HT1080 (cell line): ENCODE measurements at places on chromosomes 2 and 18.

DNA sequence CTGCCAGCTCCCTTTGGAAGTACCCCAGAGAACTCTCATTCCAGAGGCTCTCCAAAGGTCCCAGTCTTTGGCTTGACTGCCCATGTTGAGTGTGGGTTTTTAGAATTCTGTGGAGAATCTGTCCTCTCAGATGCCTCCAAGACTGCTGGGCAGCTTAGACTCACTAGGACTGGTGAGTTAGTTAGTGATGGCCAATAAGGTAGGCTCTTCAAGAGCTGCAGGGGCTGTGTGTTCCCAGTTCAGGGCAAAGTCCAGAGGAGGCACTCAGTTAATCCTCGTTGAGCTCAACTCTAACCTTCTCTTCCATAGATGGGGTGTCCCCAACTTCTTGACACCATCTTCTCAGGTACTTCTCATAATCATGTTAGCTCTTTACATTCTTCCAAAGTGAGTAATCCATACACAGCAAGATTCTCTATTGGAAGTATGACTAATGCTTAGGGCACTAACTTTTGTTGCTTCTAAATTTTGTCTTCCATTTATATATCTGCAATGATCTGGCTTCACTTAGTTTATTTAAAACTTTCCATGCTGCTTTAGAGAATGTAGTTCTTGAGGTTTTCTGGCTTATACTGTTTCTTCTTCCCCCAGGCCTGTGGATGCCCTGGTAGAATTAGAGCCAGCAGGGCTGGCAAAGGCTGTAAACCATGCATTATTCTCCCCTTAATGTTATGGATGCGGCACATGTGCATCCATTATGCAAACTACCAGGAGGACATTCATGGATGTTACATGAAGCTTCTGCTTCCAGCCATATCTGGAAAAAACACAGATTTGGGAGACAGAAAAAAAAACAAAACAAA is 88.9 kb downstream of the POLE4 start:
- DNase-seq, result peak; percentile 75

DNA sequence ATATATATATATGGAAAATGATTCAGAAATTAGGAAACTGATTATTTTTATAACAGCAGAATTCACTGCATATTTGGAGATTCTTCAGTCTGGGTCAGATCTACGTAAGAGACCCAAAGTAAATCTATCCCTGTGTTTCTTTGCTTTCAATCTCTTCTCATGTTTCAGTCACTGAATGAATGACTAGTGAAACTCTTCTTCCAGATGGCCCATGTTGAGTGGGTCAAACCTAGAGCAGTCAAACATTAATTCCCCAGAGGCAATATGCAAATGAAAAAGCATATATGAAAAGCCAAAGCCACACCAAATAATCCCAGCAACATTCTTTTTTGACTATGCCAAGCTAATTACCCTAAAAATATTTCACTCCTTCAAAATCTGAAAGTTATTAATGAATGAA is 317.3 kb downstream of the RBM43 start:
- no peak for DNase-seq

DNA sequence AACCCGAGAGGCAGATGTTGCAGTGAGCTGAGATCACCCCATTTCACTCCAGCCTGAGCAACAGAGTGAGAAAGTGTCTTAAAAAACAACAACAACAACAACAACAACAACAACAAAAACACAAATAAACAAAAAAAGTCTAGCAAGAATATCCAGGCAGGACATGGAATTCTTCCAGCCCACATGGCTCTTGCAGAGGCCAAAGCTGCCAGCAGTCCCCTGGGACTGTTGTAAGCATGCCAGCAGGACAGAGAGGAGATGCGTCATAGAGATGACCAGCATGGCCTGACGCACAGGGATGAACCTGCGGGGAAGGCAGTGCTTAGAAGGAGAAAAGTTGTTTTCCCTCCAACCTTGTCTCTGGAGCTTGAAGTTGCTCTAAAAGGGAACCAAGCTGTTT is 182.3 kb upstream of the PGAP1 start:
- peak; percentile 60 for DNase-seq

- peak; percentile 18 for DNase-seq
Measured at GRCh38 chr2:170446078-170446477, 268.1 kb downstream of the MYO3B start.

DNA sequence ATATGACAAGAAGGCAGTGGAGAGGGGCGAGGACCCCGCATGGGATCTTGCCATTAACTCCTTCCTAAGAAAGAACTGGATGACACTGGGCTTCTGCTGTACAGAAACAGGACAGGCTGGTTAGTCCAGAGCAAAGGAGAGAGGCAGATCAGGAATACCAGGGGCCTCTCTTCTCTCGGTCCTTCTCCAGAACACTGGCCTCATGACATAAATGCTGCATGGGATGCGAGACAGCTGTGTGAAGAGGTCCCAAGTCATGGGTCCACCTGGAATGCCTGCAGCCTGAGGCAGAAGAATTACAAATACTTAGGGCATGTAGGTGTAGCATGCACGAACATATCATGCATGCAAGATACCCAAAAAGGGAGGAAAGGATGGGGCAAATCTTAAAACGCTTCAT is 9.1 kb downstream of the MBOAT2 start:
- no peak for DNase-seq

DNA sequence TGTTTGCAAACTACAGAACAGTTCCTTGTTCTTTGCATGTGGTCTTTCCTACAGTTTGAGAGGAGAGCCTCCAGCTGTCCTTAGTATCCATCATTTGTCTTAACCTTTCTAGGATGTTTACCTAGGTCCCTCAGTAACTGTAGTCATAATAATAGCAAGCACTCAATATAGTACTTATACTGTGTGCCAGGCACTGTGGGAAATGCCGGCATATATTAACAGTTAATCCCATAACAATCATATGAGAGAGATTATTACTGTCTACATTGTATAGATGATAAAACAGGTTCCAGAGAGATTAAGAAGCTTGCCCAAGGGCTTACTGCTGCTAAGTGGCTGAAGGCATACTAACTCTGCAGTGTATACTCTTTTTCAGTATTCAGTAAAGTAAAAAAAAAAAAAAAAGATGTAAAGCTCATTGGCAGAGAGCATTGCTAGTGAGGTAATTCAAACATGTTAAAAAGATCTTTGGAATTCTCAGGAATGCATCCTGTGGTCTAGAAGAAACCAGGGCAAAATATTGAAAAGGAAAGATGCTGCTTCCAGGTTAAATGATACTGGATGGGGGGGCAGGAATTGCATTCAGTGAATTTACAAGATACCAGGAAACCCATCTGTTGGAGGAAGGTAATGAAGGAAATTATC is 72.3 kb downstream of the SPTBN1 start:
- DNase-seq, result no peak

DNA sequence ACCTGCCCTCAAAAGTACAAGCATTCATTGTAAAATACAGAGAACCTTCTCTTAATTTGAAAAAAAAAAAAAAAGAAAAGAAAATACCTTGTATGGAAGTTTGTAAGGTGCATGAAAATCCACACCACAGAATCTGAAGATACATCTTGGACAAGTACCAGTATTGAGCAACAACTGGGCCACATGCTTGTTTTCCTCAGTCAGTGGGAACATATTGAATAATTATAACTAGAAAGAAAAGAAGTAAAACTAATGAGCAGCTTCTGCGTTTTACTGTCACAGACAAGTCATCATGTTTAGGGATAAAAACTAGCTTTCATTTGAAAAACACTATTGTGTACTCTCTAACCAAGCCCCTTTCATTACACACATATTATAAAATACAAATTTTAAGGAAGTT is 5.8 kb upstream of the PEX13 start:
- no peak for DNase-seq

DNA sequence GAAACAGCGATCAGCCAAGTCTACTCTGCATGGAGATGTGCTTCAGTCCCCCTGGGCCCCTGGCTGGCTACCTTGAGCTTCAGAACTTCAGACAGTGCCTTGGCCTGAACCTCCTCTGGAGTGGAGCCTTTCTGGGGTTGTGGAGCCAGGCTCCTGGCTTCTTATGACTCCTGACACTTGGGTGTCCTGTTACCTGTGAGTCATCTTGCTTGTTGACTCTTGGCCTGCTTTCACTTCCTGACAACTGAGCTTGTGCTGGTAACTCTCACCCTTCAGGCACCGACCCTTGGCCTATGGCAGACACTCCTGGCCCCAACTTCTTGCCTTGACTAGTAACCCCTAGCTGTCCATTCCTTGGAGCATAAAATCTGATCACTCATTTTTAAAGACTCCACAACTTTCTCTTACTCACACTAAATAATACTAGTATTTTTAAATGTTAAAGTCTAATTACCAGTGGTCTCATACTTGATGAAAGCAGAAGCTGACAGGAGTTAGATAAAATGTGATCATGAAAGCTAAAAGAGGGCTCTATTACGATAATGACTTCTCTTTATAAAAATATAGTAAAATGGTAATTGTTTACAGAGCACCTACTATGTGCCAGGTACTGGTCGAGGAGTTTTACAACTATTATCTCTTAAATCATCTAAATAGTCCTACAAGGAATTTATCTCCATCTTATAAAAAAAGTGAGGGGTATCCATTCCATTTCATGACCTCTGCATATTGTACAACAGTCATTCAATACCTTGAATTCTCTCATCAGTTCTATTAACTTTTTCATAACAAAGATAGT is 46.3 kb upstream of the VIT start:
- peak; percentile 89 for DNase-seq
